ENCODE measurements at places on chromosomes 6 and 20.

DNA sequence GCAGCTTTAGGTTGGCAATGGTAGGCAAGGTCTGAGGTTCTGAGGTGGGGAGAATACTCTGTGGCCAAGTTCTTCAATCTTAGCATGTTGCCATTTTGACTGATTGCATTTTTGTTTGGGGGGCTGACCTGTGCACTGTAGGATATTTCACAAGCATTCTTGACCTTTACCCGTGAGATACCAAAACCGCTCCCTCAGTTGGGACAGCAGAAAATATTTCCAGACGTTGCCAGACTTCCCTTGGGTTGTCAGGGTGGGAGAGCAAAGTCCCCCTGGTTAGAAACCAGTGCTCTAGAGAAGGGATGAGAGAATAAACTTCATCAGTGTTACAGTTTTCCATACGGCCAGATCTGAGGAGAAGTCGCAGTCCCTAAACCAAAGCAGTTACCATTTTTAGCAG, 279.6 kb downstream of the TFAP2B start:
- DNase-seq = no peak

DNA sequence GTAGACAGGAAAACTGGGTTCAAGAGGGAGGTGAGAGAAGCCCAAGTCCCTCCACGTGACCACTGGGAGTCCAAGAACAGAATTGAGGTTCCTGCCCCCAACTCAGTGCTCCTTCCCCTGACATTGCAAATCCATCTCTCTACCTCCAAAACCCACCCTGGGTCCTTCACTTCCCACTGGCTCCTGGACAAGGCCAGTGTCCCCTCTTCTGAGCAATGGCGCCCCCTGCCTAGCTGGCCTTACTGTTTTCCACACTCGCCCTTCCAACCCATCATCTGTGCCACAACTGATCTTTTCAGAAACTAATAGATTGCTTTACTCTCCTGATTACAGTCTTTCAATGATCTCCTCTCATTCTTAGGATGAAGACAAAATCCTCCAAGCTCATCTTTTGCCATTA, 200.3 kb downstream of the ANKRD60 start:
- no peak for DNase-seq

DNA sequence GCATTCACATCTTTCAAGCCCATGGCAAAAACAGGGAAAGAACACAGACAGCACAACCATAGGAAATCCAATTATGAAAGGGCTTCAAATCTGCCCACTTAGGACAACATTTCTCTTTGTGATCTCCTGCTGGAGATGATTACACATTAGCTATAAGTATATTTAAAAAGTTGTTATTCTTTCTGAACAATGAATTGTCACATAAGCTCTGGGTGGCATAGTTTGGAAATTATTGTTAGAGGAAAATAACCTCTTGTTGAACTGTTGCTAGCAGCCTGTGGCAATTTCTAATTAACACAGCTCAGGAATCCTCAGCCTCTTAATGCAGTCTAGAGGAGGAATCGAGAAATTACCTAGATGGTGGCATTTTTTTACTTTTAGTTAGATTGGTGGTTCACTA, 54.9 kb downstream of the BCAS1 start:
- no peak for DNase-seq

- no peak for DNase-seq
Observed at GRCh38 chr6:13565921-13566320, 8.5 kb upstream of the SIRT5 start.

DNA sequence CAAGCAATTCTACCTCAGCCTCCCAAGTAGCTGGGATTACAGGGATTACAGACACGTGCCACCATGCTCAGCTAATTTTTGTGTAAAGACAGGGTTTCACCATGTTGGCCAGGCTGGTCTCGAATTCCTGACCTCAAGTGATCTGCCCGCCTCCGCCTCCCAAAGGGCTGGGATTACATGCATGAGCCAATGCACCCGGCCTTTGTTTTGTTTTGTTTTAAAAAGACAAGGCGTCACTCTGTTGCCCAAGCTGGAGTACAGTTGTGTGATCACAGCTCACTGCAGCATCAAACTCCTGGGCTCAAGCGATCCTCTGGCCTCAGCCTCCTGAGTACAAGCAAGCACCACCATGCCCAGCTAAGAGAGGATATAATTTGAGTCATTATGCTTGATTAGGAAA, 5.4 kb downstream of the SERINC3 start:
- DNase-seq = no peak

DNA sequence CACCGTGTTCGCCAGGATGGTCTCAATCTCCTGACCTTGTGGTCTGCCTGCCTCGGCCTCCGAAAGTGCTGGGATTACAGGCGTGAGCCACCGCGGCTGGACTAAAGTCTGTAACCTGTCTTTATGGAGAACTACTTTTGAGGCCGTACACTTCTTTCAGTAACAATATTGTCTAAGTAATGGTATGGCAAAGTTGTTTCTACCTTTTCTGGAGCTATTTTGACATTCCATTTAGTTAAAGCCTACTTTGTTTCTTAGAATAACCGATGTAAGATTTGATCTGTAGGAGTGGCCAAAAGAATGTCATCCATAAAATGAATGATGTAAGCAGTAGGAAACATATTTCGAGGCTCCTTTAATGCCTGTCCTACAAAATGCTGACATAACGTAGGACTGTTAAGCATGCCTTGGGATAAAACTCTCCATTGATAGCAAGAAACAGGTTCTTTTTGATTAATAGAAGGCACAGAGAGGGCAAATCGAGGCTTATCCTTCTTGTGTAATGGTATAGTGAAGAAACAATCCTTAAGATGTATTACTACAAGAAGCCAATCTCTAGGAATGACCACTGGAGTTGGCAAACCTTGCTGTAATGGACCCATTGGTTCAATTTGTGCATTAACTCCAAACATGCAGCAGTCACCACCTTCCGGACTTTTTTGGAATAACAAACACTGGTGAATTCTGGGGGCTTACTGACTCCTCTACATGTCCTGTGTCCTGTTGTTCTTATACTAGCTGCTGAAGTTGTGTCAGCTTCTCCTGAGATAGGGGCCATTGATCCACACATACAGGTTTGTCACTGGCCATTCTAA, 35.9 kb downstream of the HLA-DRA start:
- DNase-seq = no peak

DNA sequence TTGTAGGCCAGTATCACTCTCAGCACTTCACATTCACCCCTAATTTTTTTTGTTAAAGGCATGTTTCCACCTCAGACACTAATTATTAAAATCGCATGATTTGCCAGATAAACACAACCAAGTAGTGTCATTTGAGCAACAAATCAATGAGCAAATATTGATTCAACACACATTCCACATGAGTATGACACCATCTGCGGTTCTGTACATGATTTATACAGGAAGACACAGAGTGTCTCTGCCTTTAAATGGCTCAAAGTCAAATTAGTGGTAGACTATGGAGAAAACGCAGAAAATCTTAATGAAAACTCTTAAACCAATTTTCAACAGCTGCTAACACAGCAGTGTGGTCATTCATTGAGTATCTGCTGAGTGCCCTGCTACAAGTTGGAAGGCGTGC, 300.2 kb downstream of the SOX4 start:
- DNase-seq = no peak

- DNase-seq = no peak
Observed at GRCh38 chr20:20274821-20275220, 93.1 kb upstream of the INSM1 start.

- DNase-seq = peak; percentile 82
Observed at GRCh38 chr20:39706184-39706663, 744.1 kb downstream of the DHX35 start.

GRCh38 chr20:34566978-34567891, 8.7 kb downstream of the MAP1LC3A start:
- no peak for DNase-seq

GRCh38 chr6:157029980-157030690, 253.0 kb downstream of the ARID1B start:
- DNase-seq = no peak

GRCh38 chr20:24587384-24588046, 118.1 kb downstream of the SYNDIG1 start:
- peak; percentile 44 for DNase-seq

DNA sequence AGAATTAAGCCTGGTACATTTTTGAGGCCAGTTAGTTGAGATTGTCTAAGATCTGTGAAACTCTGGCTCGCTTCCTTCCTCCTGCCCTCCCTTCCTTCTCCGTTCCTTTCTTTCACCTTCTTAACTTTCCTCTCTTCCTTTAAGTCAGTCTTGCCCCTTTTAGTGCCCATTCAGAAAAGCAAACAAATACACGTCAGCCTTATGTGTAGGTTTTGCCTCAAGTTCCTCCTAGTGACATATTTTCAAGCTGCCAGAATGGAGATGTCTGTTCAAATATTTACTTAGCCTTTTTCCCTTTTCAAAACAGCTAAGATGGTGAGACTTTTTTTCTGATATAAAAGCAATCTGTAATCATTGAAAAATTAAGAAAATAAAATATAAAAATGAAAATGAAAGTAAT, 178.4 kb downstream of the FARS2 start:
- no peak for DNase-seq

DNA sequence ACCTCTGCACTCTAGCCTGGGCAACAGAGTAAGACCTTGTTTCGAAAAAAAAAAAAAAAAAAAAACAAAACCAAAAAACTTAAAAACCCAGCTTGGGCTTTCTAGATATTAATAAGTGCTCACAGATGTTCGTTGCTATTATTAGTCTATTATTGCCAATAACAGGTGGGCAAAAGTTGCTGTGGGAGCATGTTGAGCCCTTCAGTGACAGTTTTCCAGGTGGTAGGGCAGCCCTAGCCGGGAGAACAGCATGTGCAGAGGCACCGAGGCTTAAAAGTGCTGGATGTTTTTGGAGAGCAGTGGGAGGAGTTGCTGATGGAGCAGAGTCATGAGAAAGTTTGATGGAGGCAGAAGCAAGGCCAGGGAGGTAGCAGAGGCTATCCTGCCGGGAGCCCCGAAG, 4.4 kb downstream of the PPP1R16B start:
- DNase-seq = no peak

GRCh38 chr6:105952772-105953690, 133.1 kb upstream of the PRDM1 start:
- no peak for DNase-seq

Data from femur (tissue), 1 donor.